ENCODE measurements at places on chromosomes 2 and 18.

- peak; percentile 39 for DNase-seq
These were observed 9.9 kb downstream of the PLEKHM3 start for GRCh38 chr2:208015475-208015874.

GRCh38 chr2:168731616-168732015 is 70.8 kb upstream of the NOSTRIN start:
- no peak for DNase-seq

- DNase-seq = no peak
These were observed 50.2 kb downstream of the EMILIN2 start for GRCh38 chr18:2896990-2897389.

DNA sequence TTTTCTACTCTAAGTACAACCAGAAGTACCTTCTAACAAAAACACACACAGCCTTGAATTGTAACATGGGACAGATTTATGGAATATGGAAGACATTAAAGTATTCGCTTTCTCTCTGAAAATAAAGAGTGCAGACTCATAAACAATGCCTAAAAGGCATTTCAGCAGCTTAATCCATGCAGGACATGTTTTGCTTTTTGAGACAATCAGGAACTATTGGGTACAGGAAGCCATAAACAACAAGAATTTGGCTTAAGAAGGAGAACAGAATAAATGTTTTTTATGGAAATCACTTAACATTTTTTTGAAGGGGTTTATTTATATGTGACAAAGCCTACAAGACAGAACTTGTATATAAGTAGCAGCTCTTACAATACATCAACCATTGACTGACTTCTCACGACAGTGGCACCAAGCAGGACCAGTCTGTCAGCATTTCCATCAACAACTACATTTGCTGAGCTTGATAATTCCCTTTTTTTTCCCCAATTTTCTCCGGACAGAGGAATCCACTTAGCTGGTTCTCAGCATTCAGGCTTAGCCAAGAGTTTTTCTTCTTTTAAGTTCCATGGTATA is 140.1 kb downstream of the EXOC6B start:
- no peak for DNase-seq

- no peak for DNase-seq
These were observed 19.8 kb downstream of the LONRF2 start for GRCh38 chr2:100302585-100302892.

- no peak for DNase-seq
These were observed 1.6 kb upstream of the IGFBP5 start for GRCh38 chr2:216696751-216697560.

- no peak for DNase-seq
These were observed 96.2 kb upstream of the CTDP1 start for GRCh38 chr18:79583426-79583825.

DNA sequence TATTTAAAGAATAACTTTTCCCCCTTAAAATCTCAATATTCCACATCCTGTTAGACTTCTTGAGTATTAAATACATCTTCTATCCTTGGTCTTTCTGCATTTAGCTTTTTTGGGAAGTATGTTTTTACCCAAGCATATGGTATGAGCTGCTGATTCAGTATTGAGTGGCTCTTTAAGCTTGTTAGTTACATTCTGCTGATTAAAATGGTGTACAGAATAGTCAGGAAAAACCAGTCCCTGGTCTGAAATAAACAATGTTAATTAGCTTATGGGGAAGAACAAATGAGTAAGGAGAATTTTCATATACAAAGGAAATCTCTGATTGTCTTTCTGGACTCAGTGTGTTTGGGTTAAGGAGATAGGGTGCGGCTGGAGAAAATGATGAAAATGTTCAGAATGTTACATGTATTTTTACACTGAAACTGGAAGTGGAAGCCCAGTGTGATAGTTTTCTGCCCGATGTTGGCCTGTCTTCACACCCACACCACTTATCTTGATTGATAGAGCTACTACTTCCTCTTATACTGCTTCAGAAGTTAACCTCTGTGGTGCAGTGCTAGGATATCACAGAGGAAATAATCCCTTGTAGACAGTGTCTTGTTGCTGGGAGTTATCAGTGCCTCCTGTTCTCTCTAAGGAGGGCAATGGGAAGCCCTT is 84.0 kb downstream of the MSH2 start:
- no peak for DNase-seq

- no peak for DNase-seq
These were observed 815 bp downstream of the GPBAR1 start for GRCh38 chr2:218261423-218262236.

DNA sequence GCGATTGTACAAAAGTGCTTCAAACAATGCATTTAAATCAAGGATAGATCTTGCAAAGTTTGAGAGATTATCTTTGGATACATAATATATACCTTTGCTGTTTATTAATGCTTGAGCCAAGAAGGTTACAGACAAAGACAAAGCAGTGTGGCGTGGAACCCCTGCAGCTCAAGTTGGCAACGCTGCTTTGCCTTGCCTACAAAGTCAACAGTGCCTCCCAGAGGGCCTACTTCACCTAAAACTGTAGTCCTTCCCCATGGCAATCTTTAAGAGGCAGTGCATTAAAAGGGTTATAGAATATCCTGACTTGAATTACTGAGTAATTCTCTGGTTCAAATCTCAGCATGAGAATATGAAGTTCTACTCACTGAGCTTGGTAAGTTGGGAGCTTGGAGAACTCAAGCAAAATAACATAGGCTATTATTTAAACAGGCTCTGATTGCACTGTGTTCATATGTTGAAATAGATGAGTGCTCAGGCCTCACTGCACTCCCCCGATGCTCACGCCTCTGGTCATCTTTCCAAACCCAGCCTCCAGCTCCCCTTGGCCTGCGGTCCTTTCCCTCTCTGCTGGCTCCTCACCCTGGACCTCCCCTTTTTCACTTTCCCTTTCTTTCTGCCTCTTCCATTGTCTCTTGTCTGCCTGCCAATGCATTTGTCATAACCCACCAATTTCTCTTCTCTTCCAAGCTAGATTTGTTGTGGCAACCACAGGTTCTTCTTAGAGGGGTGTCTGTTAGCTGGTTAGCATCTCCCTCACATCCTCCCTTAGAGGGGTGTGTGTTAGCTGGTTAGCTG is 96.5 kb downstream of the MYT1L start:
- no peak for DNase-seq

- DNase-seq = no peak
These were observed 117.0 kb upstream of the ARL5A start for GRCh38 chr2:151945186-151945585.

- no peak for DNase-seq
These were observed 974.8 kb downstream of the CNTNAP5 start for GRCh38 chr2:124999906-125000305.

- DNase-seq = no peak
These were observed 1417.6 kb upstream of the CDH2 start for GRCh38 chr18:29594493-29594892.

- DNase-seq = no peak
These were observed 162.9 kb downstream of the CNTNAP5 start for GRCh38 chr2:124187948-124188347.

GRCh38 chr2:102018823-102019445 is 27.2 kb downstream of the IL1R2 start:
- DNase-seq = no peak

DNA sequence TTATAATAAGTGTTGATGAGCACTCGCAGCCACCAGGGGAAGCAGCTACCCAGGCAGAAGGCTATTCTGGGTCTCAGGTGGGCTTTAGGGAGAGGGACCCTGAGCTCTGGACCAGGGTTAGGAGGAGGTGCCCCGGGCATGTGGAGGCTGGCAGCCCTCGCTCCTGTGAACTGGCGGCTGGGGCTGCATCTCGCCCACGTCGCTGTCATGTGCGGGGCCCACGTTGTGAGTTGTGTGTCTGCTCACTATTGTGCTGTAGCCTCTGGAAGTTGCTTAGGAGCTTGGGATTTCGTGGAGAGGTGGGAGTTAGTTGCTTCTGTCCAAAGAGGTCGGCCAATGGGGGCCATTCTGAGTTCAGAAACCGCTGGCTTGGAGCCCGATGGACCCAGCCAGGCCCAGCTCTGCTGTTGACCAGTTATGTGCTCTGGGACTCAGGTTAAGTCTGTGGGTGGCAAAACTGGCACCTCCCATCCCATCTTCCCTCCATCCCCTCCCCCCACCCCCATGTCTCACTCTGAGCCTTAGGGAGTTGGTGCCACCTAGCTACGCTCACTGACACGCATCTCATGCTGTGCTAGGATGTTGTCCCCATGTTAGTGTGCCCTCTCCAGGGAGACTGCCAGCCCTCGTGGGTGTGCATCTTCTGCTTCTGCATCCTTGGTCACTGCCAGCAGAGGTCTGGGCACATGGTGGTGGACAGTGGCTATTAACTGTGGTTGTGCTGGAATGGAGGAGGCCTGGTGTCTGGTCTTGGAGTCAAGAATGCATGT is 18.5 kb downstream of the RRM2 start:
- no peak for DNase-seq

- no peak for DNase-seq
These were observed 60.9 kb upstream of the MGAT5 start for GRCh38 chr2:134193006-134193405.

DNA sequence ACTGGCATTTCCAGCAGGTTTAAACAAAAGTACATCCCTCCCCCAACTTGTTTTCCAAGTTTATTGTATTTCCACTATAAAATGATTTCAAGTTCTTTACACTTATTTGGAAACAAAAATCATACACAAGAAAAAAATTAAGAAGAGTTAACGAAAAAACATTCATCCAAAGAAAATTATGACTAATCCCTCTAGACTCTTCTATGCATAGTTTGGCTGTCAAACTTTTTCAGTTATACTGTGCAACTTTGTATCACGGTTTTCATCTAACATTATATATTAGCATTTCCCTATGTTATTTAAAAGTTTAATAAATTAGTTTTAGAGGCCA is 627 bp downstream of the WDCP start:
- DNase-seq = no peak

- no peak for DNase-seq
These were observed 2.2 kb downstream of the DNER start for GRCh38 chr2:229712136-229712535.

- DNase-seq = peak; percentile 63
These were observed 224.3 kb downstream of the ANAPC1 start for GRCh38 chr2:111659361-111660333.

DNA sequence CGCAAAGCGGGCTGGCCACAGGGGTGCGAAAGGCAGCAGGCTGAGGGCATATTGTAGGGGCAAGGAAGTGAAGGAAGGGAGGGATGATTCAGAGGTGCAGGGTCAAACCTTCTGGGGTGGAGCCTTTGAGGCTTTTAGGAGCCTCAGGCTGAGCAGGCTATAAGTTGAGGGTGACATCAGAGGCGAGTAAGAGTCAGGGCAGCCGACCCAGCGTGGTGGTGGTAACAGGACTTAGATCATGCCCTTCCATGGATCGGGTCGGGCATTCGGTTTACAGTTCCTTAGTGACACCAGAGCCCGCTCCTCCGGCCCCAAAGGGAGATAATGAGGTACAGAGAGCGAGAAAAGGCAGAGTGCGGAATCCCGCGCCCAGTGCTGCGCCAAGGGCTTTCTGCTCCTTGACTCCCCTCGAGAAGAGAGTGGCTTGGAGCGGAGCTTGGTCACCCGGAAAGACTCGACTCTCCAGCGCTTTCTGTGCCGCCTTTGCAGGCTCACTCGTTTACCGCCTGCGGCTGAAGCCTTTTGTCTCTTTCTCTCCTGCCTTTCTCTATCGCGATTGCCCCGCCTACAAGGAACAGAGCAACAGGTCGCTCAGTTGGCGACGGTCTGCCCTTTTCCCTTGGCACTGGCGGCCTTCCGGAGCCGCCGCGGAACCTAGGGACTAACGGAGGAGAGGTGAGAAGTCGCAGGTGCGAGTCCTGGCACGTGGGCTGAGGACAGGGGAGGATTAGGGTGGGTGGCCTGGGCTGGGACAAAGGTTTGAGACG is 720 bp downstream of the LBX2 start:
- DNase-seq = no peak

GRCh38 chr18:35862119-35862640 is 110.3 kb upstream of the RMP24 start:
- no peak for DNase-seq

GRCh38 chr2:98161186-98161585 is 74.2 kb downstream of the VWA3B start:
- DNase-seq = no peak

DNA sequence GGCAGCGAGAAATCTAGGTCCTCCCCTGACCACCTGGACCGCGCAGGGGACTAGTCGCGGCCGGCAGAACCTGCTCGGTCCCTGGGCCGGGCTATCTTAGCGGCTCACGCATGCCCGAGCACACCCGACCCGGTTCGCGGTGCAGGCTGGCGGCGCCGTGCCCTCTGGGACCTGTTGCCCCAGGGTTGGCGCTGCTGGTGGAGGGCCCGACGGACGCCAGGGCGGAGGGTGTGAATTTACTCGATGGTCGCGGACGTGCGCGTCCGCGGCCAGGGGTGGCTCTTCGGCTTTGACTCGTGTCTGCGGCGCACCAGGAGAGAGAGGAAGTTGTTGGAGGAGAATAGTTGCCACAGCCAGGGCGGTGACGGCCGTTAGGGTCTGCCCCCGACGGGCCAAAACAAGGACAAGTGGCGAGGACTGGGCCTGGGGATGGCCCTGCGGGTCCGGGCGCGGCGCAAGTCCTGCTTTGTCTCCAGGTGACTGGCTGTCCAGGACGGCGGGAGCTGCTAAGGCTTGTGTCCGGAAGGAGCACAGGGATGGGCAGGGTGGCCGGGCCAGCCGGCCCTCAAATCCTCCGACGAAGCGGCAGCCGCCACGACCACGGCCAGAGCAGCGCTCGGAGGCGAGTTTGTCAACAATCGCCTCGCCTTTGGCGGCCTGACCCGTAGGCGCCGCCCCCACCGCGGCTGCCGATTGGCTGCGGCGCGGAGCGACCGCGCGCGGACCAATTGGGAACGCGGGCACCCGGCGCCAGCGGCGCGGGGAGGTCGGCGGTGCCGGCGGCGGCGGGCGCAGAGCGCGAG is 1.3 kb downstream of the BCL2L11 start:
- DNase-seq = peak; percentile 92

DNA sequence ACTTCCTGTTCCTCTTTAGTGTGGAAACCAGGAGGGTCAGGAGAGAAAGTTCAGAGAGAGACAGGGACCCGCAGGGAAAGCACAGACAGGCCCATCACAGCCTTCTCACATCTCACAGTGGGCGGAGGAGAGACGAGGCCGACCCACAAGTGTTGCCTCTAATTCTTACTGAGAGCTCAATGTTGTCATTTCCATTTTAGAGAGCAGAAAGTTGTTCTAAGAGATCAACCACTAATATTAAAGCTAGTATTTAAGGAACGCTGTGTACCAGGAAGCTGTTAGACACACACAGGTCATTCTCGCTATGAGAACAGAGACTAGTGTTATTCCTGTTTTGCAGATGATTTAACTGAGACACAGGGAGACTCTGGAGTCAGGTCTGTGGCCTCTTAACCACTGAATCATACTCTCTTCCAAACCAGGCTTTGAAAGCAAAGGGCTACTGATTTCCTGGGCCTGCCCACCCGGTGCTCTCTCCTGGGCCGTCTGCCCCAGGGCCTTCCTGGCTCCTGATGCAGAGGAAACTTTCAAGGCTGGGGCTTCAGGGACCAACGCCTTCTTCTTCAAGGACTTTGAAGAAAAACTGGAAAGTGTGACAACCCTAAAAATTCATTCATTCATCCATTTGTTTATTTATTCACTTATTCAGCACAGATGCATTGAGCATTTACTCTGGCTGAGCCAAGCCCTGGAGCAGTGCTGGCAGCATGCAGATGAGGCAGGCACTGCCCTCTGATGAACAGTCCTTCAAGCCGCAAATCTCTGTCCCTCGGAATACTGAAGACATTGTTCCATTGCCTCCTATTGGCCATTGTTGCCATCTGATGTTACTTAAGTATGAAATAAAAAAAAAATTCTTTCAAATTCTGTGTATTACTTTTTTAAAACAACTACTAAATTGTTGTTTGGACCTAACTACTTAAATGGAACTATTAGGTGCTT is 37.2 kb upstream of the BIN1 start:
- DNase-seq = no peak

- DNase-seq = no peak
These were observed 139.9 kb downstream of the LRRC30 start for GRCh38 chr18:7370802-7371201.

GRCh38 chr18:35028536-35028935 is 12.7 kb upstream of the MAPRE2 start:
- no peak for DNase-seq
